CD4-positive, alpha-beta T cell treated with Interleukin-17A for 1 hour (primary cell): ENCODE measurements at places on chromosomes 5 and 9.
A peak's percentile ranks its signal among the peaks of the same experiment; 100 is the strongest.

DNA sequence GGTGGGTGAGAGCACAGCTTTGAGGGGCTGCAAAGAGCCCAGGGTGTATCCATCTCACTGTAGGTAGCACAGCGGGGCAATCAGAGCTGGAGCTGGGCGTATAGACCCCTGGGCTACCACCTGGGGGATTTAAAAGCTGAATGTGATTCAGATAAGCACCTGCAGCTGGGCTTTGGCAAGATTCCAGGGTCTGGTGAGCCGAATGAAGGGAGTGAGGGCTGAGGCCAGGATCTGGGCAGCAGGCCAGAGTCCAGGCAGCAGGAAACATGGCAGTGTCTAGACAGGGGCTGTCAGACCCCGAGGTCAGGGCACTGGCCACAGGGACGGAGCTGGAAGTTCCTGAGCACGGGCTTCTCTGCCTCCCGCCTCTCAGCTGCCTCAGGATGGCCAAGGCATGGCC, 8.7 kb downstream of the ASS1 start:
- no peak for DNase-seq

GRCh38 chr9:21392270-21392669, 7.1 kb upstream of the IFNA2 start:
- DNase-seq: peak; percentile 14

DNA sequence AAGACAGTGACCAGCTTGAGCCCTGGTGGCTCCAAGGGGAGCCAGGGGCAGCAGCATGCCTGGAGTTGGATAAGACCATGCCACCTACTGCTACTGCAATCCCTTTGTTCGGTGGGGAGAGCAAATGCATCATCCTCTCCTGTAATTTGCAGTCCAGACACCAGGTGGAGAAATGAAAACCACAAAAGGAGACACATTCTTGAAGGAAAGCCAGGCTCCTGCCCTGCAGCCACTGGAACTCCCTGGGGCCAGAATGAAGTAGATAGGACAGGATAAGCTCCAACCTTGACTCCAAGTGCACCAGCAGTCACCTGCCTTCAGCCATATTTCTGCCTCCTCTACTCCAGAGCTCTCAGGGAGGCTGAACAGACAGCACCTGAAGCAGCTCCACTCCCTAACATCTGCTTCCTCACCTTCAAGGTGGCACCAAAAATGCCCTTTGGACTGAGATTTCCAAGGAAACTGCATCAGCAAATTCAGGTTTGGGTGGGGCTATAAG, 65.1 kb upstream of the IQGAP2 start:
- DNase-seq: peak; percentile 72

- no peak for DNase-seq
Measured at GRCh38 chr9:6566409-6567139, 79.0 kb downstream of the GLDC start.

GRCh38 chr5:56159521-56159947, 73.6 kb downstream of the ANKRD55 start:
- peak; percentile 19 for DNase-seq
